ENCODE measurements at places on chromosomes 2 and 18.

GRCh38 chr2:75787532-75788132 is 76.9 kb upstream of the GCFC2 start:
- DNase-seq = no peak

DNA sequence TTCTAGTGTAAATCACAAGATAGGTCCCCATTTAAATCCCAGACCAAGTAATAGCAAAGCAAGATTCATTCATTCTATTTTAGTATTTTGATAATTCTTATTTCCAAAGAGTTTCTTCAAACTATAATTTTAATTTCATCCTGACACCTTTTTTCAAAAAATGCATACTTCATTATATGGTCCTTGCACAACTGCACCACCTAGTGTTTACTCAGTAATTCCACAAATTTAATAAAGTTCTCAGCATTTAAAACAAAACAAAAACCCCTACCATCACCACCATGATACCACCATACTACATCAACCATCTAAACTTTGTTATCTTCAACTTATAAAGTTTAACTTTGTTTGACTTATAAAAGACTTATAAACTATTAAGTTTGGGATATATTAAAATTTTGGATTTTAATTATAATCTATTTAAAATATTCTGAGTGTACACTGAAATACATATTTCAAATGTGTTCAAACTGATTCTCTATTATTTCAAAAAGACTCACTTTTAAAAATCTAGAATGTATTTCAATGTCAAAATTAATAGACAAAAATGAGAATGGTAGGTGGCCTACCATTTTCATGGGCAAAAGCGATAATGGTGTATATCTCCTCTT is 44.2 kb downstream of the WDPCP start:
- no peak for DNase-seq

- no peak for DNase-seq
Observed at GRCh38 chr2:236021499-236022057, 146.6 kb downstream of the GBX2 start.

DNA sequence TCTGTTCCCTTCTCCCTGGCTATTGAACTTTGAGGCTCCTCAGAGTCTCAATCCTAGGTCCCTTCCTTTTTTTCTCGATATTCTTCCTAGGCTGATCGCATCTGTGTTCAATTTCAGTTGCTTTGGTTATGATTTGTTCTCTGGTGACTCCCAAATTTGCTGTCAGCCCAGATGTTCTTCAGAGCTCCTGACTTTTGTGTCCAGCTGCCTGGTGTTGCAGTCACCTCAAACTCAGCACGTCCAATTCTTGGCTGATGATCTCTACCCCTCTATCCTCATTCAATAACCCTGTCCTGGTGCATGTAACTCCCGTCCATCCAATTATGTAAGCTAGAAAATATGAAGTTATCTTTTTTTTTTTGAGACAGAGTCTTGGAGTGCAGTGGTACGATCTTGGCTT is 31.4 kb downstream of the DIS3L2 start:
- DNase-seq = no peak

GRCh38 chr2:234502919-234503285 is 6.0 kb upstream of the ARL4C start:
- no peak for DNase-seq

Data from CD4-positive, alpha-beta T cell treated with Interleukin-15 for 4 hours (primary cell).